ENCODE measurements at places on chromosomes 1 and 21.
A peak's percentile ranks its signal among the peaks of the same experiment; 100 is the strongest.

DNA sequence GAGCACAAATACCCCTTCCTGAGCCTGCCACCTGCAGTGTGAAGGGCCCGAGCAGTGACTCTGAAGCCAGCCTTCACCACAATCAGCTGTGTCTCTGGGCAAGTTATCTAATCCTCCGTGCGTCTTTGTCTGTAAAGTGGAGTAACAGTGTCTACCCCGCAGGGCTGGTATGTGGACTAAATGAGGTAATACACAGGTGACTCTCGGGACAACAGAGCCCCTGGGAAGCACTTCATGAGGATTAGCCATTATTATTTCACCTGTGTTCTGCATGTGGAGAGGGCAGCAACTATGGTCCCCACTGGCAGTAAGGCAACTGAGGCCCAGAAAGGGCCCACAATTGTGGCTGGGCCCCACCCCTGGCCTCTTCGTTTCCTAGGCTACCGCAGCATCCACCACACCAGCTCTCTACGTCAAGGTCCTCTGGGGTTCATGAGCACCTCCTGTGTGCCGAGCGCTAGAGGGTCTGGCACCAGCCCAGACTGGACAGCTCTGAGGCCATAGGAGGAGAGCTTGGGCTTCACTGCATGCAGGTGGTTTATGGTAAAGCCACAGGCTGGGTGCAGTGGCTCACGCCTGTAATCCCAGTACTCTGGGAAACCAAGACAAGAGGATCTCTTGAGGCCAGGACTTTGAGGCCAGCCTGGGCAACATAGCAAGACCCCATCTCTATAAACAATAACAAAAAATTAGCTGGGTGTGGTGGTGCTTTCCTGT, 41.3 kb upstream of the LRP8 start:
- no peak for DNase-seq

DNA sequence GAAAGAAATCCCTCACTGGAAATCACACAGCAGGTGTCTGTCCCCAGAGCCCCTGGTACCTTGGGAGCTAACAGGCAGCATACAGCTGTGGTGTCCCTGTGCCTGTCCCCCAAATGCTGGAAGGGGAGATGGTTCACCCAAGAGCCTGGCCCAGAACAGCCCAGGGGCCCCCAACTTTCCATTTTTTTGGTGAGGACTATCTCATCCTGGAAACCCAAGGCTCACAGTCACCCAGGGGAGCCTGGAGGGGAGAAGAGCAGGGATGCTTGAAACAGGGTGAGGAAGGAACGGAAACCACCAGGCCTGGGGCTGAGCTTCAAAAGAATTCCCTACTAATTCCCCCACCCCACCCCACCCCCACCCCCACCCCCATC, 3.6 kb downstream of the SDC3 start:
- DNase-seq: no peak

DNA sequence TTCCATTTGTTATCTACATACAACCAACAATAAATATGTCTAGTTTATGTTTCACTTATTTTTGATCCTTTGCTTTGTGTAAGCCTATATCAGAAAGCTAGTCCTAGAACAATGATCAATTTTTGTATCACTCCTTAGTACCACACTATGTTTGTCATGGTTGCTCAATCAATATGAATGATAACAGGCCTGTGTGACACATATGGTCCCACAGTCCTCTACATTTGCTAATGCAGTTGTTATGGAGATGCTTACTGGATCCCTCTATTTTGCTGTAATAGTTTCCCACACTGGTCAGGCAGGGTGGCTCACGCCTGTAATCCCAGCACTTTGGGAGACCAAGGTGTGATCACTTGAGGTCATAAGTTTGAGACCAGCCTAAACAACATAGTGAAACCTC, 59.1 kb downstream of the ERO1B start:
- no peak for DNase-seq

- DNase-seq: peak; percentile 51
Measured at GRCh38 chr1:52368383-52369172, 2.6 kb upstream of the CC2D1B start.

- no peak for DNase-seq
Measured at GRCh38 chr21:46041183-46041582, 56.7 kb upstream of the COL6A2 start.

DNA sequence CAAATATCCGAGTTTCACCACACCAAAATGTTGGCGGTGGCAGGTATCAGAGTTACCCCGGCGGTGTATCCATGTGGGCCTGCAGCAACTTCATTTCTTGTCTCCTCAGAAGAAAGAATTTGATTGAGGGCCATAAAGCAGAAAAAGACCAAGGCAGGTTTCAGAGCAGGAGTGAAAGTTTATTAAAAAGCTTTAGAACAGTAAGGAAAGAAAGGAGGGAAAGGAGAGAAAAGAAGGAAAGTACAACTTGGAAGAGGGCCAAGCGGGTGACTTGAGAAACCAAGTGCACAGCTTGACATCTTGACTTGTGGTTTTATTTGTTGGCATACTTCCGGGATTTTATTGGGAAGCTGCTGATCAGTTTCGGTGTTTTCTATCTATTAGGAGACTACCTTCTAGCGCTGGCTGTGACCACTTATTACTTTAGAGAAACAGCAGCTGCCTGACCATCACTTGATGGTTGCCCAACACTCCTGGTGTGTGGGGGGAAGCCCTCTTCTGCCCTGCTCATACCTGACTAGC, 75.5 kb upstream of the RAB3GAP2 start:
- DNase-seq: no peak

DNA sequence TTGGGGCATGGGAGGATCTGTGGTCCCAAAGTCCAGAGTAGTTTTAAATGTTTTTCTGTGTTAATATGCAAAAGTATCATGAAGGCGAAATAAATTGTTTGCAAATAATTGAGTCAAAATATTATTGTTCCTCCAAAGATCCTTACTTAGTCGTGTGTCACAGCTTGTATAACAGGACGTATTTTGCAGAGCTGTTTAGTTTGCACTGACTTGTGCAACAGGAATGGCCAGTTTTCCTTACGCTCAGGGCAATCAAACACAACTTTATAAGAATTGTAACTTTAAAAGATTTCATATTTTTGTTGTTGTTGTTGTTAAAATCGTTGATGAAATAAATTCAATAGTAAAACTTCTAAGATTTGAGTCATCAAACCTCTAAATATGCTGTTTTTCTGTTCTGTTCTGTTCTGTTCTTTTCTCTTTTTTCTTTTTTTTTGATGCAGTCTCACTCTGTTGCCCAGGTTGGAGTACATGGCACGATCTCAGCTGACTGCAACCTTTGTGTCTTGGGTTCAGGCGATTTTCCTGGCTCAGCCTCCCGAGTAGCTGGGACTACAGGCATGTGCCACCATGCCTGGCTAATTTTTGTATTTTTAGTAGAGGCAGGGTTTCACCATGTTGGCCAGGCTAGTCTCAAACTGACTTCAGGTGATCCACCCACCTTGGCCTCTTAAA, 60.6 kb downstream of the UCK2 start:
- DNase-seq: no peak

- DNase-seq: no peak
Measured at GRCh38 chr1:41868241-41868998, 50.3 kb downstream of the HIVEP3 start.

GRCh38 chr21:37237764-37238163, 29.4 kb downstream of the VPS26C start:
- DNase-seq: no peak

DNA sequence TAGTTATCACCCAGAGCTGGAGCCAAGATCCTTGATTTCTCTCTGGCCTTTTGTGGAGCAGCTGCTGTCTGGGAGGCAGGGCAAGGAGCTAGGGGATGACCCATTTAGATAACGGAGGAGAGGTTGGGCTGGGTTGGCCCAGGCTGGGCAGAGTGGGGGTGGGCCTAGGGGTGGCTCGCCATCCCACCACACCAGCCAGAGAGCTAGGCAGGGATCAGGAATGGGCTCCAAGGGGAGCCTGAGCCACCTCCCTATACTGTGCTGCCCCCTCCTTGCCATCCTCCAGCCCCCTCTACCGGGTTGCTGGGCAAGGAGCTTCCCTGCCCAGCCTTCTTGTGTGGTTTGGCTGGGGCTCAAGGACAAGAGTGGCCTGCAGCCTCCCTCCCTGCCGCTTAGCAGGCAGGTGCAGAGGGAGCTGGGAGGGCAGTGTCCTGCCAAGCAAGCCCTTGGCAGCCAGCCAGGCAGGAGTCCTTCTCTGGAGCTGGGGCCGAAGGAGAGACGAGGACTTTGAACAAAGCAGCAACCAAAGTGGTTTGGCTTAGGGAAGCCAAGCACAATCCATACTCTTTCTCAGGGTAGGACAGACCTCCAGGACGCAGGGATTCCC, 4.1 kb downstream of the NUAK2 start:
- peak; percentile 76 for DNase-seq

- no peak for DNase-seq
Measured at GRCh38 chr1:229430761-229431283, 3.1 kb downstream of the ACTA1 start.

- DNase-seq: no peak
Measured at GRCh38 chr1:3323021-3323795, 131.3 kb upstream of the ARHGEF16 start.

All from NCI-H2081 treated with DMSO at 0.1 percent for 48 hours (cell line).